ENCODE measurements at places on chromosomes 1 and 21.

- no peak for DNase-seq
Observed at GRCh38 chr1:205191622-205192021, 19.9 kb downstream of the DSTYK start.

GRCh38 chr1:57789936-57790335, 366.1 kb upstream of the DAB1 start:
- DNase-seq = no peak

DNA sequence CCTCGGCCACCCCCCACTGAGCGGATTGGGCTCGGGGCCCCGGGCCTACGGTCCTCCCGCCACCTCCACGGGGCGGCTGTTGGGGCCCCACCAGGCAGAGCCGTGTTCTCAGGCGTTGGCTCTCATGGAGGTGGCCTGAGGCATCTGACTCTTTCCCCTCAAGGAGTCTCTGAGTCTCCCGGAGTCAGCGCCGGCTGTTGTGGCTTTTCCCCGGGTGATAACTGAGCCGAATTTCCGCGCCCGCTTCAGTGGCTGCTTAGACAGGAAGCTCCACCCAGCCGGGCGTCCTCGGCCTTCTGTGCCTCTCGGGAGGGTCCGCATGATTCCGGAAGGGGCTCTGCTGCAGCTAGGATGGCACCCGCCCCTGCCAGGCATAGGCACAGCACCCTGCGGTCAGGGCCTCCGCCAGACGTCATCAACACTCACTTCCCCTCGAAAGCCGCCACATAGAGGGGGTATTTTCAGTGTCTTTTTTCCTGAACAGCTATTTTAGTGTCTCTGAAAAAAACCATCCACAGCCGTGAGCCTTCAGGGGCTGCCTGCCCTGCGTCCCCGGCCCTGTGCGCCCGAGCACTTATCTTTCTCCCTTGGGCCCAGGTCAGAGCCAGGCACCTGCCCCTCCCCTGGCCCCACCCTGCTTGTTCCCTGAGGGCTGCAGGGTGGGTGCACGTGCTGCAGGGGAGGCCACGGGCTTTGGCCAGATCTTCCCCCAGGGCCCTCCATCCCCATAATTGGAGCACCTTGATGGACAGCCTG, 72.9 kb downstream of the SKI start:
- peak; percentile 71 for DNase-seq

GRCh38 chr1:116511459-116512019, 59.3 kb downstream of the CD58 start:
- DNase-seq = no peak

GRCh38 chr1:30290581-30290980, 432.8 kb downstream of the MATN1 start:
- DNase-seq = no peak

- no peak for DNase-seq
Observed at GRCh38 chr1:245863566-245864184, 643.4 kb downstream of the SMYD3 start.
